Activated CD4-positive, alpha-beta T cell treated with anti-CD3 and anti-CD28 coated beads, Interleukin-2, amount 50 U/mL, for 24 hours (primary cell): ENCODE measurements at places on chromosomes 13 and 19.

GRCh38 chr13:28356561-28357021 lies 138.3 kb downstream of the FLT1 start:
- DNase-seq, result no peak

GRCh38 chr19:58558623-58559274 lies 338 bp upstream of the UBE2M start:
- peak; percentile 96 for DNase-seq

GRCh38 chr13:40562975-40563349 lies 103.5 kb downstream of the FOXO1 start:
- DNase-seq, result no peak

GRCh38 chr13:80840316-80840976 lies 499.5 kb upstream of the SPRY2 start:
- no peak for DNase-seq

DNA sequence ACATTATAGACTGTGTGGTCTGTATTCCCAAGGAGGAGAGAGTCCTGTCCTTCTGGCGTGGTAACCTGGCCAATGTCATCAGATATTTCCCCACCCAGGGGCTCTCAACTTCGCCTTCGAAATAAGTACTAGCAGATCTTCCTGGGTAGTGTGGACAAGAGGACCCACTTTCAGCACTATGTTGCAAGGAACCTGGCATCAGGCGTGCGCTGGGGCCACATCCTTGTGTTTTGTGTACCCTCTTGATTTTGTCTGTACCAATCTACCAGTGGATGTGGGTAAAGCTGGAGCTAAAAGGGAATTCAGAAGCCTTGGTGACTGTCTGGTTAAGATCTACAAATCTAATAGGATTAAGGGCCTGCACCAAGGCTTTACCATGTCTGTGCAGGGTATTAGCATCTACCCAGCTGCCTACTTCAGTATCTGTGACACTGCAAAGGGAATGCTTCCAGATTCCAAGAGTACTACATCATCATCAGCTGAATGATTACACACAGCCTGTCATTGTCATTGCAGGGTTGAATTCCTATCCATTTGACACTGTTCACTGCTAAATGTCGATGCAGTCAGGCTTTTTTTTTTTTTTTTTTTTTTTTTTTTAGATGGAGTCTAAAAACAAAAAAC lies 148.0 kb downstream of the PRR20E start:
- DNase-seq, result no peak

DNA sequence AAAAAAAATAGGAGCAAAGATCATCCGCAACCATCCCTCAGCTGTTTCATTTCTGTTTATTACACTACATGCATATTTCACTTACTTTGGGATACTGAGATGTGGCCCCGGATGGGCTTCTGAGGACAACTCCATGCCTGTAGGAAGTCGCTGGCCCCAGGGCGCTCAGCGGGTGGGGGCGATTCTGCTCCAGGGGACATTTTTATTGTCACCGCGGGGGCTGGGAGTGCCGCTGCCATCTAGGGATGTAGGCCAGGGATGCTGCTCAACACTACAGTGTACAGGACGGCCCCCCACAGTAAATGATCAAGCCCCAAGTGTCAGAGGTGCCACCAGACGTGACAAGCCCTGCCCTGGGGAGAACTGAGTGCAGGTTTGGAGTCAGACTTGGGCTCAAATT lies 6.4 kb upstream of the BST2 start:
- DNase-seq, result no peak

DNA sequence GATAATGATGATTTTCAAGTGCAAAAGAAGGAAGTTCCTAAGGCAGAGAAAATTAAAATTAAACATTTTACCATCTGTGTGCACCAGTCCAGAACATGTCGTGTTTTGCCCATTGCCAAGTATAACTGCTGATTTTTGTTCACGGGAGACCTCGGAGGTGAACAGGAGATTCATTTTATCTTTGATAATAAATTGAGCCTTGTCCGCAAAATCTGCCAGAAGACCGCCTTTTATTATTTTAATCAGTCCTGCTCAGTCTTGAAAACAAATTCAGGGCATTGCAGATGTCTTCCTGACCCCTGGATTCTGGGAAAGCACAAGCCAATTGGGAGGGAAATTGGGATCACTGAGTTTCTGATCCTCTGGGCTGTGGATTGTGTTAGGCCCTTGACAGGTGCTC lies 165.9 kb downstream of the STK24 start:
- DNase-seq, result no peak

- no peak for DNase-seq
Measured at GRCh38 chr13:77733674-77734073, 36.2 kb downstream of the SLAIN1 start.

- no peak for DNase-seq
Measured at GRCh38 chr13:24916464-24916863, 152.5 kb downstream of the RNF17 start.

DNA sequence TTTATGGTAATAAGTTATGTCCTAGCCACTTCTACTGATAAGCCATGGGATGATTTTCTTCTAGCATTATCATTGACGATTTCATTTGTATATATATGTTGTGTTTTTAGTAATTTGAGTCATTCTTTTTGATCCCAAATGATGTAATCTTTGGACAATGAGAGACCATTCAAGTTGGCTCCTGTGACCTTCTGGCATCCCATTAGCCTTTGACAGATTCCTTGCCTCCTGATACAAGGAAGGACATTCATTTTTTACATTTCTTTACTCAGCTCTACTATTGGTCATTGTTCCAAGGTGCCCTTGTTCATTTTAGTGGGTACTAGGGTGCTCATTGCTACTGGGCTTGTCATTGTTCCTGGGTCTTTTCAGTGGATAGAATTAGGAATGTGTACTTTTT lies 35.3 kb upstream of the MYCBP2 start:
- DNase-seq, result no peak

DNA sequence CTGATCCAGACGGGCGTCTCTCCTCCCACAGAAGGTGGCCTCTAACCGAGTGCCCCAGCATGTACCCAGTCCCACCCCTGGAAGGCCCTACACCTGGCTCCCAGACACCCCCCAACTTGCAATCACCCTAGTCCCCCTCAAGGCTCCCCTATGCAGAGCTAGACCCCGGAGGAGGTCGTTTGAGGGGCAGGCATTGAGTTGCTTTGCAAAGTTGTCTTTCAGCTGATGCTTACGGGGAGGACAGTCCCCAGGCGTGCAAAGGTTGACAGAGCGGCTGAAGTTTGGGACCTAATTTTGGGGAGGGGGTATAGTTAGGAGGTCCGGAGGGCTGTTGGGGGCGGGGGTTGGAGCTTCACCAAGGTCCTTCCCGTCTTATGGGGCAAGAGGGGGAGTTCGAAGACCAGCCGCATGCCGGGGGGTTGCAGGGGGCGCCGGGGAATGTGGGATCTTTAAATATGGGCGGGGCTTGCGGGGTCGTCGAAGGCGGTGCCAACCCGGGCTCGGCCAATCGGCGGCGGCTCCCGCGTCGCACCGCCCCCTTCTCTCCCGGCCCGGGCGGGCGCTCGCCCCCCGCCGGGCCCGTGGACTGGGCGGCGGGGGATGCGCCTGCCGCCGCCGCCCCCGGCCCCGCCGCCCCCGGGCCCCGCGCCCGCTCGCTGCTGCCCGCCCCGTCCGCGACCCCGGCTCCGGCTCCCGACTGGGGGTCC lies at the start of gene KCNN1:
TSS of gene KCNN1 (plus strand) at position 558 of the 707 bp plus-strand sequence. CDS start 6,782 bp downstream, outside the sequence.
- DNase-seq, result no peak

- DNase-seq, result peak; percentile 26
Measured at GRCh38 chr19:48926909-48927308, 6.6 kb upstream of the DHDH start.

- no peak for DNase-seq
Measured at GRCh38 chr13:41694545-41695301, 237.4 kb downstream of the RGCC start.

DNA sequence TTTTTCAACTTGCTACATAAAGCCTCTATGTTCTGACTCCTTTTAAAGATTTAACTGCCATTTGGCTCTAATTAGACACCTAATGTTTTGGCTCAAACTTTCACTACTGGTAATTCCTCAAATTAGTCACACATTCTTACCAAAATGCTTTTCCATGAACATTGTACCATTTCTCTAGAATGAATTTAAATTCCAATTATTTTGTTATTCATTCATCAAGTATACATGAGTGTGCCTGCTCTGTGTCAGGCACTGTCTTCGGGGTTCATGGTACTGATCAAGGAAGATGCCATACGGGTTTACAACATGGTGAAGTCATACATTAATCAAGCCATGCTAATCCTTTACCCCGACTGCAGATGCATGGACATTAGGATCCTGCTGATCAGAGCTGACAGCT lies 69.1 kb upstream of the POSTN start:
- no peak for DNase-seq

DNA sequence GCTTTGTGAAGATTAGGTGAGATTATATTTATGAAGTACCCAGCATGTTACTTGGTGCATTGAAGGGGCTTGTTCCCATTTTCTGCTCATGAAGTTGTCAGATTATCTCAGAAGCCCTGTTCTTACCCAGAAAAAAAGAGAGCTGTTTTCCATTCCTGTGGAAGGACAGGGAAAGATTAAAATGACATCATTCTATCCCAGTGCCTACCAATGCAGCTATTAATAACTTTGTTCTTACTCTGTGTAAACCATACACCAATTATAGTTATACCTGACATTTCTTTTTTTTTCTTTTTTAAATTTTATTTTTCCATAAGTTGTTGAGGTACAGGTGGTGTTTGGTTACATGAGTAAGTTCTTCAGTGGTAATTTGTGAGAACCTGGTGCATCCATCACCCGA lies 18.6 kb downstream of the ZNF507 start:
- DNase-seq, result no peak

GRCh38 chr13:75151081-75151643 lies 330.8 kb downstream of the TBC1D4 start:
- DNase-seq, result no peak

DNA sequence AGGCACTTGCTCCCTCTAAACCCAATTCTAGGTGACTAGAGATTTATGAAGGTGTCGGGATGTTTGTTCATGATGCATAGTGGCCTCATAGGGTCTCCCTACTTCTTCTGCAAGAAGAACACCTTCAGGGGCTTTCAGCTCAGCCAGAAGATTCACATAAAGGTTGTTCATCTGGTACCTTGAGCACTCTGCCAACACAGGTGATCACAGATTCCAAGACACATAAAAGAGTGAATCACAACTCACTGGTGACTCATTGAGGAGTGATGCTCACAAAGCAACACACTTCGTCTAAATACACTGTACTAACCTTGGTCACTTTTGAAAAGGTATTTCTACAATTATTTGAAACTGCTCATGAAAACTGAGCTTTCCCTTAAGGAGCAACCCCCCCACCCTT lies 6.8 kb upstream of the ZNF324 start:
- no peak for DNase-seq

- no peak for DNase-seq
Measured at GRCh38 chr19:32421589-32422361, 16.2 kb downstream of the DPY19L3 start.

DNA sequence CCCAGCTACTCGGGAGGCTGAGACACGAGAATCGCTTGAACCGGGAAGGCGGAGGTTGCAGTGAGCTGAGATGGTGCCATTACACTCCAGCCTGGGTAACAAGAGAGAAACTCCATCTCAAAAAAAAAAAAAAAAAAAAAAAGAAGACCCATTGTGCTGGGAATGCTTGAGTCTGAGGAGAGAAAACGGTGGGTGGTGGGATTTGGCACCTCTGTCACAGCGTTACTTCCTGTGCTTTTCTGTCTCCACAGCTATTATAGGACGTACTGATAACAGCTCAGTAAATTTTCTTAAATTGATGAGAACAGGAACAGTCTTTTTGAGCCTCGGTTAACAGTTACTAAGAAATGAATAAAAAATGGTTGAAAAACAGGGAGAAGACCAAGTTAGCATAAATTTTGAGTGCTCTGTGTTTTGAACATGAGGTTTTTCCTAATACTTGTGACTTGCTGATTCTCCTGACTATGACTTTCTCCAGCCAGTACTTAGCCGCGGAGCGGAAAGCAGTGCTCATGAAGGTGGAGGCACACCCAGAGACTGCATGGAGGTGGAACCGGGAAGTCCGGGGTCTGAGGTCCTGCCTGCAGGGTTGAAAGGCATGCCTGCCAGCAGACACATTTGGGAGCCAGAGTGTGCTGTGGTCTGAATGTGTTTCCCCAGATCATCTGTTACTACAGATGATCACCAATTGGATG lies 55.3 kb upstream of the TEX29 start:
- DNase-seq, result no peak

DNA sequence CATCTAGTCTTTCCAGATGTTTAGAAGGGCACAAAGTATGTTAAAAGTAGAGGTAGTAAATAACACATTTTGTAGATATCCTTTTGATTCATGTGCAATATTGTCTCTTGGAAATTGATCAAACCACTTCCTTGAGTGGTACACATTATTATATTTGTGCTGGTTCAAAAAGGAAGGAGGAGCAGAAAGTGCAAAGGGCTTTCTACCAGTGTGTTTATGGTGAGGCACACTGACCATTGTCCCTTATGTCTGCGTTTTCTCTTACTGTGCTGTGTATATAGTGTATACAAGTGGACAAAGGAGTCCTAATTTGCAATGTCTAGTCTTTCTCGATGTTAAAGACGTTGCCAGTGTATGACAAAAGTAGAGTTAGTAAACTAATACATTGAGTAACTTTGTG lies 41.4 kb upstream of the FLT1 start:
- no peak for DNase-seq

GRCh38 chr19:13212759-13213330 lies 62.6 kb downstream of the IER2 start:
- DNase-seq, result peak; percentile 51

GRCh38 chr19:21483589-21484170 lies 21.7 kb upstream of the ZNF429 start:
- peak; percentile 31 for DNase-seq

DNA sequence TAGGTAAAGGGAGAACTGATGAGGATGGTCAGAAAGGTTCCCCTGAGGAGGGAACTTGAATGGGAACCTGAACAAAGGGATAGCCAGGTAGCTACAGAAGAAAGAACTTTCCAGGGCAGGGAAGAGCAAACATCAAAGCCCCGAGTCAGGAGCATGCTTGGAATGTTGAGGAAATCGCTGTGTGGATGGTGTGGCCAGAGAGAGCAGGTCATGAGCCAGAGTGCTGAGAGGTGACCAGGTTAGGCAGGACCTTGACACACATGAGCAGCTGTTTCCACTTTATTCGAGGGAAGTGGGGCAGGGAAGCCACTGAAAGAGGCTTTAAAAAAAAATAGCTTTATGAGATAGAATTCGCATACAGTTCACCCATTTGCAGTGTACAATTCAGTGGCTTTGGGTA lies 4.4 kb downstream of the RAB8A start:
- no peak for DNase-seq

GRCh38 chr19:47209319-47210179 lies 21.4 kb downstream of the BBC3 start:
- no peak for DNase-seq

DNA sequence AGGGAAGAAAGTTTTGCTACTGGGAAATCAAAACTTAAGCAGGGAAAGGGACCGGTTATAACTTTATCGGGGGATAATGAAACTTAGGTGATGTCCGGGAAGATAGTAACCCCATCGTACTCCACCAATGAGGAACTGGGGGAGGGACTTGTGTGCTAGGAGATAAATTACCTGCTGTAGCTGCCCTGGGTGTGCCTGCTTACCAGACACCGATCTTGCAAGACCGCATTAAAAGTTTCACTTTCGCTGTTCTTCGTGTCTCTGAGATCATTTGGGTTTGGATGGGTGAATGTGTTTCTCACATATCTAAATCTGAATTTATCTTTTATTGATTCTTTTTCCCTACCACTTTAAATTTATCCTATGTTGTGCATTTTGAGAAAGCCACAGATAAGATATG lies 381.4 kb downstream of the SLITRK6 start:
- no peak for DNase-seq

- no peak for DNase-seq
Measured at GRCh38 chr13:65932587-65933239, 1297.4 kb downstream of the PCDH9 start.

GRCh38 chr13:30708541-30708940 lies 26.8 kb upstream of the ALOX5AP start:
- DNase-seq, result no peak

- DNase-seq, result no peak
Measured at GRCh38 chr19:56333506-56333905, 18.9 kb upstream of the ZSCAN5A start.
